ENCODE measurements at places on chromosomes 2 and 18.

DNA sequence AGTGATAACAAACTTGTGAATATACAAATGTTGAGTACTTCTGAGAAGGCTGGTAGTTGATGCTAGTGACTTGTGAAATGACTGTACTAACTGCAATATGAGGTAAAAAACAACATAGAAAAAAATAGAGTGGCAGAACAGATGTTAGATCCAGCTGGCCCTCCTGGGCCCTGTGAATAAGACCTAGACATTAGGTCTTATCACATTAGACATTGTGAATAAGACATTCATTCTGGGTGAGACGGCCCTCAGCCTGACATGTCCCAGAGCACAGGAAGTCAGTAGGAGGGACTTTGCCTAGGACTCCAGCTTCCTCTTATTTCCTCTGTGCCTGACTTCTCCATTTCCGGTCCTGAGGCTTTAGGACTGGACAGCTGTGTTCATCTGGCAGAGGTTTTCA is 22.9 kb downstream of the DOK1 start:
- no peak for DNase-seq

DNA sequence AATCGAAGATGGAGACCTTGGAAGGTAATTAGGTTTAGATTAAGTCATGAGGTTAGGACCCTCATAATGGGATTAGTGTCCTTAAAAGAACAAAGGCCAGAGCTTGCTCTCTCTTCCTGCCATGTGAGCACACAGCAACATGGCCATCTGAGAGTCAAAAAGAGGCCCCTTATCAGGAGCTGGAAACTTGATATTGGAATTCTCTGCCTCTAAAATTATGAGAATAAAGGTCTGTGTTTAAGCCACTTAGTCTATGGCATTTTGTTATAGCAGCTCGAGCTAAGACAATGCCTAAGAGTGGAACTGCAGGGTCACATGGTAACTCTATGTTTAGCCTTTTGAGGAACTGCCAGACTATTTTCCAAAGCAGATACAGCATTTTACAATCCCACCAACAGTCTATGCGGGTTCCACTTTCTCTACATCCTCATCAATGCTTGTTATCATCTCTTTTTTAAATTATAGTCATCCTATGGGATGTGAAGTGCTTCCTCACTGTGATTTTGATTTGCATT is 42.4 kb downstream of the THADA start:
- no peak for DNase-seq

DNA sequence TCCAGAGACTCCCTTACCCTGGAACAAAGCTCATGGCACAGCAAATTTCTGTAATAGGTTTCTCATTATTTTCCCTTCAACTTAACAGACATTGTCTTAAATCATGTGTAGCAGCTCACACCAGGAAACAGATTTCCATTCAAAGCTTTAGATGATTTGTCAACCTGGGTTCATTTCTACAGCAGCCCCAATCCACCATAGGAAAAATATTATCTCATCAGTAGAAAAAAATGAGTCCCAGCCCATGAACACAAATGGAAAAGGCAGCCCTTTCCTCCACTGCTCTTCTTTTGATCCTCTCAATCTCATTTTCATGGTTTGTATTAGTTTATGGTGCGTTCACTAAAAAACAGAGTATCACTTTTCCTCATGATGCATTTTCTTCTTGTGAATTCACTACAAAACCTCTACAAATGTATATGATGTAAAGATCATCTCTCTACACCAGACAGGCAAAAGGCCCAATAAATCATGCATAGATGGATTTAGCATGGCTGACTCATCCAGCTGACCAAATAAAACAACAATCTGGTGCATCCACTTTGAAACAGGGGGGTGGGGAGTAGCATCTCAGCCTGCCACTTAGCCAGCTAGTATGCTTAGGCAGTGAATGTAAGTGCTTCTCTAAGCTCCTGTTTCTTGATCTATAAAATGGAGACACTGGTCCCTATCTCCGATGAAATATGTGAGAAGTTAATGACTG is 78.6 kb downstream of the SATB2 start:
- DNase-seq, result no peak

- no peak for DNase-seq
These were observed 55.7 kb downstream of the SNORC start for GRCh38 chr2:232925821-232926156.

GRCh38 chr2:146228466-146229058 is 1616.3 kb upstream of the ACVR2A start:
- DNase-seq, result no peak

DNA sequence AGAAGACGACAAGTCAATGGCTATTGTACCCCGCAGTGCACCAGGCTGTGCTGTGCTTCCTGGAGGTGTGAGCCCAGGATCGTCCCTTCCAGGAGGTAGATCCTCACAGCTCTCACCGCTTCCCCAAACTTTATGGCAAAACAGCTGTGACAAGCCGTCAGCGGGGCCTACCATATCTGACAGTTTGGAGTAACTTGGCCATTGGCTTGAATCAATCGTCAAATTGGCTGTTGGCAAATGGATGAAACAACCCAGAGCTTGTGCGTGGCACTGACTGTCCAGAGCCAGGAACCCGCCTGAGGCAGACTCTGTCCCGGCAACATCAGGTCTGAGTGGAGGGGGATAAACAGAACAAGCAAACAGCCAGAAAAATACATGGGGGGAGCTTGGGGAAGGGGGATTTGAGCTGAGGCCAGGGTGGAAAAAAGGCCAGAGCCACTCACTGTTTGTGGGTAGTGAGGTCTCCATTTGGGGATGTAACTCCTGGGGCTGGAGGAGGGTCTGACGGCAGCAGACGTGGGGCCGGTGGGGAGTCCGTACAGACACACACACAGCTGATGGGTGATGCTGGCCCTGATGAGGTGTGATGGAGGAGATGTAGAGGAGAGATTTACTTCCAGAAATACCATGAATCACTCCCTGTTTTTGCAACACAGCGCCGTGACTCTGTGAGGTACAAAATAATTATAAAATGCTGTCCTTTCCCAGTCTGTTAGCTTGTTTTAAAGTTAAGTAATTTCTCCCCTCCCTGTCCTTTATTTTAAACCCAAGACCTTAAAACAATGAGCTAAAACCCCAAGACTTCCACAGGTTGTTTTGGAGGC is 174.8 kb downstream of the TWIST2 start:
- no peak for DNase-seq

GRCh38 chr18:692824-693223 is 19.6 kb downstream of the ENOSF1 start:
- DNase-seq, result no peak

DNA sequence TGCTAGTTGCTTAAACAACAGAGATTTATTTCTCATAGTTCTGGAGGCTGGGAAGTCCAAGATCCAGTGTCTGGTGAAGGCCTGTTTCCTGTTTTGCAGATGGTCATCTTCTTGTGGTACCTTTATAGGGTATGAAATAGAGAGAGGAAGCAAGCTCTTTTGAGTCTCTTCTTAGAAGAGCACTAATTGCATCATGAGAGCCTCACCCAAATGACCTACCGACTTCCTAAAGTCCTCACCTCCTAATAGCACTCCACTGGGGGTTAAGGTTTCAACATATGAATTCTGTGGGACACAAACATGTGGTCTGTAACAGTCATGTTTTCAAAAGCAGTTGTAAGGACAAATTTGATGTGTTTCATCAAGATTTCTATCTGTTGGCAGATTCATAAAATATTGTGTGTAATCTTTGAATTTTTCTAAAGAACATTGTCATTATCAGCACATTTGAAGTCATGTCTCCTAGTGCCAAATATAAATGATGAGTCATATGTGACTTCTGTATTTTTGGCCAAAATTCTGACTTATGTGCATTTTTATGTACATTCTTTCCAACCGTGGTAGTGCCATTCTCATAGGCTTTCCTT is 45.3 kb downstream of the CD28 start:
- DNase-seq, result no peak

DNA sequence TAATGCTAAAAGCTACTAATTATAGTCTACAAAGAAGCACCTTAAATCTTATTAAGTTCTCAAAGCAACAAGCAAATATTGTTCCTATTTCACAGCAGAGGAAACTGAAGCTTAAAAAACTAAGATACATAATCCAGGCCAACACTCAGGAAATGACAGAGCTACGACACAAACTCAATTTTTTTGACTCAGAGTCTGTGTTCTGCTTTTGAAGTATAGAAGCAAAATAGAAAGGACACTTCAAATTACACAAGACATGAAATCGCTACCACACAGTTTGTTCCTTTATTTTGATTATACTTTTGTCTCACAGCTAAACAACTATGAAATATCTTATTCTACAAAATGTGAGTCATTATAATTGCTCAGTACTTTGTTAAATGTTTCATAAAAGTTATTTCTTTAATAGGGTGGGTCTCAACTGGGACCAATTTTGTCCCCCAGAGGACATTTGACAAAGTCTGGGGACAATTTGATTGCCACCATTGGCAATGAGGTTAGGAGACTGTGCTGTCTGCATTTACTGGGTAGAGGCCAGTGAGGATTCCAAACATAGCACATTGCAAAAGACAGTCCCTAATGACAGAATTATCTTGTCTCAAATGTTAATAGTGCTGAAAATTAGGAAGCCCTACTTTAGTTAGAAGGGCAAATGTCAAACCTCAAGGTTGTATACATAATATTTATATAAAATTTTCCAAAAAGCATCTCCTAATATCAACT is 101.5 kb upstream of the GRB14 start:
- DNase-seq, result no peak

- DNase-seq, result no peak
These were observed at the start of gene SIX3 for GRCh38 chr2:44941551-44942234. Gene SIX3 (plus strand): TSS chr2:44941702. CDS start chr2:44942105, 403 bp downstream.

Measured in left kidney (tissue), 8 donors.